GDM1 (cell line): ENCODE measurements at places on chromosomes 11 and 22.

GRCh38 chr22:49664891-49665290, 162.8 kb downstream of the BRD1 start:
- DNase-seq, result no peak

- DNase-seq, result no peak
Measured at GRCh38 chr11:47915783-47916182, 64.6 kb upstream of the PTPRJ start.

DNA sequence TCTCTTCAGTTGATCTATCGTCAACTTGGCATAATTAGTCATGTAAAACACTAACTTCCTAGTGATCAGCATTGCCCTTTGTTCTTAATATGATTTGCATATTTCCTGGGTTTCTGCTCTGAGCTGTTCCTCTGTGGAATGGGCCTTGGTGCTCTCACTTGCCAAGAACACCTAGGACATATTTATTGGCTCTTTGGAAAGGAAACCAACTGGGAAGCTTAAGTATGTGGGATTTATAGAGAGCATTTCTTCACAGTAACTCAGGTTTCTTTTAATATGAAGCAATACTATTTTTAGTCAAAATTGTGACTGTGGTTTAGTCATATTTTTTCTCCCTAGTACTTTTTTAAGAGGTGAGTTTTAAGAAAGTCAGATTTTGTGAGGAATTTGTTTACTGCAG, 28.8 kb downstream of the FAT3 start:
- no peak for DNase-seq

DNA sequence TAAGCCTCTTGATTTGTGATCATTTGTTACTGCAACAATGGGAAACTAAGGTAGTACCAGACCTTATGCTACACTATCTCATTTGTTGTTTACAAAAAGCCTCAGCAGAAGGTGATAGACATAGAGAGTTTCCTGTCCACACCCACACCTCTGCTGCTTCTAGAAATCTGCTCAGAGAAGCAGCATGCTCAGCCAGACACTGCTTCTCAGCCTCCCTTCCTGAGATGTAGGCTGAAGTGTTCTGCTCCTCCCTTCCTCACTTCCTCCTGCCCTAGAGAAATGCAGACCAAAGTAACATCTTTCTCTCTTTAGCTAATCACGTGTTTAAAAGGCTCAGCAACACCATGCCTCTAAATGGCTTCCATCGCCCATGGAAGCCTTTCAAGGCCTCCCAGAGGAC, 88.4 kb downstream of the SLC1A2 start:
- DNase-seq, result no peak

GRCh38 chr11:83508804-83509203, 222.6 kb upstream of the CCDC90B start:
- no peak for DNase-seq

DNA sequence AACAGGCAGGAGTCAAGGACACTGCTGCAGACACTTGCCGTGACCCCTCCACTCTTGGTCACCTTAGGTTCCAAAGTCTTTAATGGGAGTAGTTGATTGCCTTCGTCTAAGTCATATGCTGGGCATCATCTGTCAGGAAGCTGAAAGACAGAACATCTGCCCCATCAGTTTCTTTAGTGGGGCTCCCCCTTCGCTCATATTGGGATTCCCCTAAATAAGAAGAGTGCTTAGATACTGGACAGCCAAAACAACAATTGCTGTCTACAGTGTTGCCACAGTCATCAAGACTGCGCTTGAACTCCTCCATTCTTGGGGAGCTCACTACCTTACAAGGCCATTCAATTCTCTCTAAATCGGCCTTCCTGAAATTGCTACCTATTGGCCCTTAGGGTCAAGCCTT, 58.5 kb downstream of the UBASH3B start:
- no peak for DNase-seq

DNA sequence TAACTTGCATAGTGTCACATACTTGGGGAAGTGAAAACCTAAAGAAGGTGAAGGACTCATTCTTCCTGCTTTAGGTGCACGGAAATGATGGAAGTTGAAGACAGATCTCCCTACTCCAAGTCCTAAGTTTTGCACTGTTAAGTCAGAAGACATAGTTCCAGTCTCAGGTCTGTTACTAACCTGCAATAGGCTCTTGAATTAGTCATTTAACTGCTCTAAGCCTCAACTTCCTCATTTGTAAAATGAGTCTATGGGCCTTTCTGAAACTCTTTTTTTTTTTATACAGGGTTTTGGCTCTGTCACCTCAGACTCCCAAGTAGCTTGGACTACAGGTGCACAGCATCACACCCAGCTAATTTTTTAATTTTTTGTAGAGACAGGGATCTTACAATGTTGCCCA, 30.8 kb upstream of the POU2AF1 start:
- peak; percentile 32 for DNase-seq

- DNase-seq, result peak; percentile 53
Measured at GRCh38 chr22:22463855-22464540, 44.5 kb downstream of the ZNF280B start.

GRCh38 chr22:45504373-45505341, 2.0 kb downstream of the FBLN1 start:
- no peak for DNase-seq

DNA sequence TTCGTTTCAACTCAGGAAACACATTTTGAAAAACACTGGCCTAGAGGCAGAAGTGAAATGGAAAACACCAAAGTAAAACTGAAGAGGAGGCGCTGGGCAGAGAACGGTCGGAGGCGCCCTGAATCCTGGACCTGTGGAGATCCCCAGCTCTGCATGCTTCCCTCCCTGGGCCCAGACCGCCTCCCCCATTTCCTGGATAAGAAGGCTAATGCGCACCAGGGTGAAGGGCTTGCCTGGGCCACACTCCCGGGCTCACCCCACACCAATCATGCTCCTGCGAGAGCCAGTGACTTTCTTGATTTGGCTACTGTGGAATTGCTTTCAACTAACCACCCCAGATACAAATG, 167.1 kb downstream of the CRYBB2 start:
- DNase-seq, result no peak

DNA sequence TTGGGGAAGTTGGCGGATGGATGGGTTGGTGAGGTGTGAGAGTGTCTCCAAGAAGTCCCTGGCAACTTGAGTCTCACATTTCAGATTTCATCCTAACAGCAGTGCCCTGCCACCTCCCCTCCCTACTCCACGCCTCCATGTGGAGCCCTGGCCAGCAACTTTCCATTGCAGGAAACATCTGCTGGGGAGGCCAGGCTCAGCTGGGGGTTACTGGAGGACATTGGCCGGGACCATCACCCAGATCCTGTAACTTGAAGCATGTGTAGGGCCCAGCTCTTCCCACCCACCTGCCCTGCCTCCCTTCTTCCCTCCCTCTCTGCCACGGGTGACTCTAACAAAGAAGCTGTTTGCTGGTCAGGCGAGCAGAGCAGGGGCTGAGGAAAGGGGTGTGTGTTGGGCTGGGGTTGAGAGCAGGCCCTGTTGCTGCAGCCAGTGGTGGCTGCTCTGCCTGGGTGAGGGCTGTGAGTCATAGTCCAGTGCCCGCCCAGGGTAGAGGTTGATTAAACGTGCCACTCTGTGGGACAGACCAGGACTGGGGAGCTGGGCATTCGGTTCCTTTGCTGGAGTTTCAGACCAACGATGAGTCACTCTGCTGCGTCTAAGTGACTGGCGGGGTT, 64.0 kb downstream of the SCN3B start:
- no peak for DNase-seq

GRCh38 chr22:22148905-22149304, 95.7 kb upstream of the VPREB1 start:
- DNase-seq, result no peak

DNA sequence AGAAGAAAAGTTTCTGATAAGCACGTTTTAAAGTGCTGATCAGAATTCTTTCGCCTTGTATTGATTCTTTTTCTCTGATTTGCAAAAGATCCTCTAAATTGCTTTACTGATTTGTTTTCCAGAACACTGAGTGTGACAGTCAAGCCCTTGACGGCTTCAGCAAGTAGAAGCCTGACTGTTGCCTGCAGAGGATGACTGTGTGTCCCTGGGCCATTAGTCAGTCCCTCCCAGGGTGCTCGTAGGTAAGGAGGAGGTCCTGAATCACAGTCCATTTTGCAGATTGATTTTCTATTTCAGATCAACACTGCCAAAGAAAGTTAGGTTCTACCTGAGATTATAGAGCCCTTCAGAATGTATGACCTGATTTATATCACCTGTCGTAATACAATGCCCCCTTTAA, 38.6 kb upstream of the POGLUT3 start:
- DNase-seq, result no peak

DNA sequence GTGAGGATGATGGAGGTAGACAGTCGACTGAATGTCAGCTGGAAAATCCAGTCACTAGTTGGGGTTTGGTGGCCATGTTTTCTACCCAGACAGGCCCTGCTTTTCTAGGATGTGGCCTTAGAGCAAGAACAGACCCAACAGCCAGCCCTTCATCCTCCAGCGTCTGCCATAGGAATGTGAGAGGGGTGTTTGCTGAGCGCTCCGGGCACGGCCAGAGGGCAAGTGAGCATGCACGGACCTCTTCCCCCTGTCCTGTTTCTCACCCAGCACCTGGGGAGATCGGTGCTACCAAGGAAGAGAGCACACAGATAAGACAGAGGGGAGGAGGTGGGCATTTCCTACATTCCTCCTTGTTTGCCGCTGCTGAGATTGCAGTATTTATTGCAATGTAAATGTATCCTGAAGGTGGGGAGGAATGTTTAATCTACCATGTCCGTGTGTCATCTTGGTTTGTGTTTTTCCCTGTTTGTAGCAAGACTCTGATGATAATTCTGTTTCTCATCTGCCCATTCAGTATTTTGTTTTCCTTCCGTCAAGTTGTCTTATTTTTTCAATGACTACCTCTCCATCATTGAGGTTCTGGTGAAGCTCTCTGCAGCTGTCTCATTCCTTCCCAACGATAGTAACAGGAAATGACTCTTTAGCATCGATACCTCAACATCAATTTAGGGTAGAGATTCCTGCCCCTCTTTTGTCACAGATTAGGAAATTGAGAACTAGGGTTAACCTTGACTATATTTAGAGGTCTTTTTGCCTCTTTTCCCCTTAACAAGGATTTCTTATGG, 4.9 kb upstream of the ATF4 start:
- no peak for DNase-seq

DNA sequence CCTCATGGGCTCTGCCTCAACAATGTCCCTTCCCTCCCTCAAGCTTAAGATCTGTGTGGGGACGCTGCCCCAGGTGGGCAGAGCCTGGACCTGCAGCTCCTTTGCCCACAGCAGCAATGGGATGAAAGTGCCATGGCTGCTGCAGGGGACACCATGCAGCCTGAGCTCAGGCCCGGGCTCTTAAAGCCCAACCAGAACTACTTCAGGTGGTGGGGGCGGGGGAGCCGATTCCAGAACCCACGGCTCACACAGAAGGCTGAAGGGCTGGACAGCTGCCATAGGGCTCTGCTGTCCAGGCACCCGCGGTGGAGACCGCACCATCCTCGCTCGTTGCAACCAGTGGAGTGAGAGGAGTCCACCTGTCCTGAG, 12.5 kb downstream of the CHID1 start:
- no peak for DNase-seq

GRCh38 chr22:48574776-48575617, 1252.7 kb downstream of the BRD1 start:
- no peak for DNase-seq

GRCh38 chr22:20205964-20206708, 55.3 kb upstream of the CCDC188 start:
- DNase-seq, result peak; percentile 57

GRCh38 chr11:8023831-8024555, 36.9 kb downstream of the EIF3F start:
- DNase-seq, result no peak

GRCh38 chr11:62493801-62494200, 52.8 kb downstream of the AHNAK start:
- no peak for DNase-seq

DNA sequence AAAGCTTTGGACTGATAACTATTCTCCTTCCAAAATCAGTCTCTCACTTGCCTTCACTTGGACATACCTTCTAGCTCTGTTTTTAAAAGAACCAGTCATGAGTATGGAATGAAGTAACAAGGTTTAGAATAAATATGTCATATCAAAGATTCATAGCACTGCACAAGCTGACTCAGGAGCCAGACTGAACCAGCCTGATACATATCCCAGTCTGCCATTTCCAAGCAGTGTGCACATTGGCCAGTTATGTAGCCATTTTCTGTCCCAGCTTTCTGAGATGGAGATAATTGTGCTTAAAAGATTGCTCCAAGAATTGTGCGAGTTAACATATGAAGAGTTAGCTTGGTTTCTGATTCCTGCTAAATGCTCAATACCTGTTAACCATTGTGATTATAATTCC, 311.3 kb downstream of the C11orf87 start:
- DNase-seq, result no peak

DNA sequence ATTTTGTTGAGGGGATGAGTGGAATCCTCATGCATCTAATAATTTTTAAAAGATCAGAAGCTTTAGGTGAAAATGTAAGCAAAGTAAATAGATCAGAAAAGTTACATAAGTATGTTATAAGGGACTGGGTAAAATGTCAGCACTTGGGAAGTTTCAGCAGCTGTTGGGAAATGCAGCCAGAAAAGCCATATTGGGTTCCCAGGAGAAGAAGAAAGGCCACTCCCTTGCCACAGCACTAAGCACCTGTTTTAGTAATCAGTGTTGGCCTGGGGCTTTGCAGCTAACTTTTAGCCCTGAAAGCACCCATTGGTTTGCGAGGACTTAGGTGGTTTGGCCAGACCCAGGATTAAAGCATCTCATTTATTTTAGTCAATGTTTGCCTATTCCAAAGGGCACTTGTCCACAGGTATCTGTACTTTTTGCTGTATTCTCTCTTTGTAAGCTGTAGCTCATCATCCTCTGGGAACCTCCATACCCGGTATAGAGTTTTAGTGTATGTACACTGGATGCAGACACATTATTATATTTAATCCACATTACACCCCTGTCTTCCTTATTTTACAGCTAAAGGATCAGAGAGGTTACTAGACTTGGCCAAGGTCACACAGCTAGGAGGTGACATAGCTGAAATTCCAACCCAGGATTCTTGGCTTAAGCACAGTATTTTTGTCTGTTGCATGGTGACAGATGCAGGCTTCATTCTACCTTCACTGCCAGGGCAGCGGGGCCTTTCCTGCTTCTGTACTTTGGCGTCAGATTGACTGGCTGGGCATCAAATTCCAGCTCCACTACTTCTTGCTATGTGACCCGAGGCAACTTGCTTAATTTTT, 127.7 kb upstream of the SESN3 start:
- no peak for DNase-seq

- peak; percentile 30 for DNase-seq
Measured at GRCh38 chr11:84558085-84558905, 1068.8 kb downstream of the DLG2 start.

DNA sequence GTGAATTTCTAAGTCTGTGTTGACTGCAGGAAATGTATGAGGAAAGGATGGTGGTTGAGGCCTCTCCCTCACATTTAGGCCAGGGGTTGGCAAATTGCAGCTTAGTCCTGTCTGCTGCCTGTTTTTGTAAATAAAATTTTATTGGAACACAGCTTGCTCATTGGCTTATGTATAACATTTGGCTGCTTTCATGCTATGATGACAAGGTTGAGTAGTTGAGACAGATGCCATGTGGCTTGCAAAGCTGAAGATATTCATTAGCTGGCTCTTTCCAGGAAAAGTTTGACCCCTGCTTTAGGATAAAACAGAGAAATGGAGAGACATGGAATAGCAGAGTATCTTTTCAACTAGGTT, 46.2 kb downstream of the BCR start:
- DNase-seq, result no peak

- no peak for DNase-seq
Measured at GRCh38 chr11:94895451-94895850, 77.9 kb downstream of the CWC15 start.
